Dermis lymphatic vessel endothelial cell (primary cell): ENCODE measurements at places on chromosomes 3 and 15. TPM values are rescaled to one million over a fixed set of nuclear protein-coding genes. Genes with fewer than 3 reads are reported as not detected.

Gene PLA2G4D
- not detected in 2 replicates for total RNA-seq

Gene GOLGA8S
- total RNA-seq = under 0.01 TPM in 2 replicates

Gene TP63
- not detected in 2 replicates for total RNA-seq

Gene HESX1
- 0.33 and 0.60 TPM in 2 replicates for total RNA-seq

Gene NOX5
- under 0.01 and 0.09 TPM in 2 replicates for total RNA-seq

Gene ZNF660
- under 0.01 and 0.26 TPM in 2 replicates for total RNA-seq

Gene CCR9
- not detected in 2 replicates for total RNA-seq

Gene PRR20G
- total RNA-seq = not detected in 2 replicates

Gene TGM4
- total RNA-seq = under 0.01 TPM in 1 of 2 replicates, not detected in the other

Gene CSNK1G1
- total RNA-seq = 17.4 and 25.2 TPM in 2 replicates

Gene PLSCR1
- total RNA-seq = 63.5 and 79.9 TPM in 2 replicates

Gene MYRIP
- total RNA-seq = 8.9 and 10.1 TPM in 2 replicates

Gene GATM
- 0.43 and 0.52 TPM in 2 replicates for total RNA-seq
